OCI-LY7 (cell line): ENCODE measurements at places on chromosomes 4 and X. TPM values are rescaled to one million over a fixed set of nuclear protein-coding genes. Genes with fewer than 3 reads are reported as not detected.

DNA sequence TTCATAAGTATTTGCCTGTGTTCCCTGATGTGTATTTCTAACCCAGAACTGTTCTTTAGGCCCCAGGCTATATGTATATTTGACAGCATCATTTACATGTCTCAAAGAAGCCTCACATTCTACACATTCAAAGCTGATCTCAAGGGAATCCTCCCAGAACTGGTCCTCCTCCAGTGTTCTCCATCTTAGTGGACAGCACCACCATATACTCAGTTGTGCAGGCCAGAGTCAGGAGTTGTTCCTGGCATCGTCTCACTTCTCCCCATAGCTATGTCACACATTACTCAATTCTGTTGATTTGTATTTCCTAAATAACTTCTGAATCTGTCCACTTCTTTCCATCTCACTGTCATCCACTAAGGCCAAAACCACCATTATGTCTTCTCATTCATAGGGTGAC lies 82.8 kb upstream of the TRPC3 start:
- DNase-seq: no peak

DNA sequence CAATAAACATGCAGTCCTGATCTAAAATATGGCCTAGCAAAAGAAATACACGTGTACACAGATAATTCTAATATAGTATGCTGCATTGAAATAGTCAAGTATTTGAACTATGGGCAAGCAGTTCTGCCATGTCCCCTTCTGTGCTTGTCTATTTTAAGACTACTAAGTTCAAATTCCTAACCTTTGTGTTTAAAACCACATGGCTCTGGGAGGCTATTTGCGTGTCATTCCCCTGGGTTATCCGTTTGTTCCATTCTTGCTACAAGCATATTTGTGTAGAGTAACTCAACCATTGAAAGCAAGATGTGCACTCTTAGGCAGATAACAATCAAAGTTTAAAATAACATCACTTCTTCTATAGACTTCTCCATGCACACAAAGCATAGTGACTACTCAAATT lies 25.4 kb upstream of the TBC1D1 start:
- DNase-seq: no peak

DNA sequence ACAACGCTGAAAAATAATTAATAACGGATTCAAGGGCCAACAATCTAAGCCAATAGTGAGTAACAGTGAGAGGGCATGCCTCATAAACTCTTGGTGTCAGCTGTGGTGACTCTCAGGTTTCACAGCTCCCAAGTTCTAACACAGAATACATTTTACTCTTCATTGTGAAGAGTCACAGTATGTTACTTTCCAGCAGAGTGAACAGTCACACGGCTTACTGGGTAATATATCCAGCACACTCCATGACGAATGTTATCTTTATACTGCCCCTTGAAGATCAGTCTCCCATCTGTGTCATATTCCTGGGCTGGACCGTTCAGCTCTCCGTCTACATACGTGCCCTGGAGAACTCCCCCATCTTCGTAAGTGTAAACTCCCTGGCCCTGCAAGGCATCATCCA lies 23.1 kb downstream of the SETD7 start:
- DNase-seq: no peak

Gene BRS3
- not detected in 2 replicates for total RNA-seq

DNA sequence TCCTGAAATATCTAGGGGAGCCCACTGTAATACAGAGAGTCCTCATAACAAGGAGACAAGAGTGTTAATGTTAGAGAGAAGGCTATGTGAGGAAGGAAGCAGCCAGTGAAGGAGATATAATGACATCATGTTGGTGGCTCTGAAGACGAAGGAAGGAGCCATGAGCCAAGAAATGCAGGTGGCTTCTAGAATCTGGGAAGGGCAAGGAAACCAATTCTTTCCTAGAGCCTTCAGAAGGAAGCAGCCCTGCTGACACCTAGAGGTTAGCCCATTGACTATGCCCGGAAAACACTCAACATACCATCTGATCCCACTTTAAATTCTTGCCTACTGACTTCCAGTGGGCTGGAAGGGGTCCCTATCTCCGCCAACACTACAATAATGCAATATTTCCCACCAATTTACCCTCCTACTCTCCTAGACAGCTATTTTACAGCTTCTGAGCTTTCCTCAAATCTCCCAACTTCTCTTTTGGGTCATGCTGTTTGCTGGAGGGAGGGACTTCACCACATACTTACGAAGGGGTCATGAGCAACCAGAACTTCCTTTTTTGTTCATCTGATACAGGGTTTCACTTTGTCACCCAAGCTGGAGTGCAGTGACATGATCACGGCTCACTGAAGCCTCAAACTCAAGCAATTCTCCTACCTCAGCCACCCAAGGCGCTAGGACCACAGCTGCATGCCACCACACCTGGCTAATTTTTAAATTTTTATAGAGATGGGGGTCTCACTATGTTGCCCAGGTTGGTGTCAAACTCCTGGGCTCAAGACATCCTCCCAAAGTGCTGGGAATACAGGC lies 25.2 kb upstream of the G3BP2 start:
- peak; percentile 53 for DNase-seq

Gene RRAGB
- 11.9 and 13.2 TPM in 2 replicates for total RNA-seq

GRCh38 chr4:106695501-106696262 lies 327.1 kb upstream of the GIMD1 start:
- DNase-seq: no peak

DNA sequence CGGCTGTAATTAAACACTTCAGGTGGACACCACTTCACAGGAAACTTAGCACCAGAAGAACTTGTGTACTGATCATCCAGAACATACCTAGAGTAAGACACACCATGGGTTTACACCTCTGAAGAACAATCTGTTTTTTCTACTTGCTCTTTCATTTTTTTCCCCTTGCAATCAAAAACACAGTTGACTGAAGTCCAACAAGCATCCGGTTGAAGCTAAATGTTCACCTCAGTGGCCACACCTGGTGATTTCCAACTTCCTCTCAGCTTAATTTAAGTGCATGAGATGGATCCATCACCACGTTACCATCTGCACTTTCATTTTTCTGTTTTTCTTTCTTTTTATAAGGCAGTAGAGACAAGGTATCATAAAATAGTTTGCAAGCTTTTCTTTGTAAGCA lies 4.9 kb upstream of the TXK start:
- DNase-seq: peak; percentile 82

GRCh38 chrX:153400146-153401132 lies 711 bp downstream of the PNMA6E start:
- peak; percentile 63 for DNase-seq

DNA sequence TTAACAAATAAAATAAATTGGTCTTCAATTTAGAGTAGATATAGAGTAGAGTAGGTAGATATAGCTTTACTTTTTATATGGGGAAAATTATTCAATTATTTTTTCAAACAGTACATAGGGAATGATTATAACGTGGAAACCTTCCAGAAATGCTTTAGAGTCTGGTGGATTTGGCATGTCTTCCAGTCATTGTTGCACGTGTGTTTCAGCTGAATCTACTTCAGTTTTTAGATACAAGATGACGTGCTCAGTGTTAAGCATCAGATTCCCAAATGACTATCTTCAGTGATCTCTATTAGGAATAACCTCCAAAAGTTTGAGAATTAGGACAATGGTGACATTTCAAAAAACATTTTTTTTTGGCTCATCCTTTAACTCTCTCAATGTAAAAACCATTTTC lies 616.9 kb downstream of the ANKRD50 start:
- no peak for DNase-seq

Gene NPY1R
- not detected in 2 replicates for total RNA-seq

GRCh38 chr4:183843248-183843671 lies 61.8 kb upstream of the STOX2 start:
- DNase-seq: no peak

- DNase-seq: no peak
Measured at GRCh38 chrX:109261279-109261678, 220.6 kb downstream of the GUCY2F start.

Gene REPS2
- 3.8 and 4.0 TPM in 2 replicates for total RNA-seq

DNA sequence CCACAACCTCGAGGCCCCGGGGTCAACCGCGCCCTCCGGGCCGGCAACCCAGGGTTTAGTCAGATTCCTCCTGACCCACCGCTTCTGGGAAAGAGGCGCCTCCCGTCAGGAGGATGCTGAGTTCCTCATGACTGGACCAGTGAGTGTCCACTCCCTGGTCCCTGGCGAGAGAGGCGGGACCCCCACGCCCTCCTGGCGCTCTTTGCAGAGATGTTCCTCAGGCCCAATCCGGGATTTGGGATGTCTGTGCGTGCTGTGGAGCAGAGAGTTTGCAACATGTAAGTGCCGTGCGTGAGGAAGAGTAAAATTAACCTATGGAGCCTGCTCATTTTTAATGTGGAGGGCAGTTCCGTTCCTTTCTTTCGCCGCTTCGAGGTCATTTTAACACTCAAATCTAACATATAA lies 824 bp upstream of the UGDH start:
- peak; percentile 4 for DNase-seq

GRCh38 chr4:173934933-173935620 lies 348.4 kb downstream of the FBXO8 start:
- no peak for DNase-seq

- DNase-seq: peak; percentile 27
Measured at GRCh38 chrX:108020631-108021030, 24.2 kb upstream of the VSIG1 start.

DNA sequence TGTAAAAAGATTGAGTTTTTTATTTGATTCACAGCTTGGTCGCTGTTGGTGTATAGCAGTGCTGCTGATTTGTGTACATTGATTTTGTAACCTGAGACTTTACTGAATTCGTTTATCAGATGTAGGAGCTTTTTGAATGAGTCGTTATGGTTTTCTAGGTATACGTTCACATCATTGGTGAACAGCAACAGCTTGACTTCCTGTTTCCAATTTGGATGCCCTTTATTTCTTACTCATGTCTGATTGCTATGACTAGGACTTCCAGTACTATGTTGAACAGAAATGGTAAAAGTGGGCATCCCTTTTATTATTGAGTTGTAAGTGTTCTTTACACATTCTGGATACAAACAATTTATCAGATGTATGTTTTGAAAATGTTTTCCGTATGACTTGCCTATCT lies 76.0 kb downstream of the ADGRG4 start:
- no peak for DNase-seq

DNA sequence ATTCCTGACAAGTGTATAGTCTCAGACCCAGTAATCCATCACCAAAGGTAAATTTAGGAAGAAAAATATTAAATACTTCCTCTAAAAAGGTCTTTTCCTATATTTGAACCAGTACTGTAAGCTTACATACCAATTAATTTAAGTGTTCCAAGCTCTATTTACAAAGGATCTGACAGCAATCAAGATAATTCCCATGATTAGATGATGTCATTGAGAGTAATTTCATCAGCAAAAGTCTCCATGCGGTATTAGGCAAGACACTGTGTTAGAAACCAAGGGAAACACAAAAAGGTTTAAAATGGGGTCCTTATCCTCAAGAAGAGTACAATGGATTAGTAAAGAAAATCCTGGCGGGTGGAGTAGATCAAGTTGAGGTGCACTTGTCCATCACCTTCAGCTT lies 198.5 kb downstream of the PRDM5 start:
- DNase-seq: no peak

- no peak for DNase-seq
Measured at GRCh38 chr4:15444879-15445547, 17.2 kb downstream of the C1QTNF7 start.

- DNase-seq: no peak
Measured at GRCh38 chr4:126071346-126072333, 756.9 kb downstream of the FAT4 start.

DNA sequence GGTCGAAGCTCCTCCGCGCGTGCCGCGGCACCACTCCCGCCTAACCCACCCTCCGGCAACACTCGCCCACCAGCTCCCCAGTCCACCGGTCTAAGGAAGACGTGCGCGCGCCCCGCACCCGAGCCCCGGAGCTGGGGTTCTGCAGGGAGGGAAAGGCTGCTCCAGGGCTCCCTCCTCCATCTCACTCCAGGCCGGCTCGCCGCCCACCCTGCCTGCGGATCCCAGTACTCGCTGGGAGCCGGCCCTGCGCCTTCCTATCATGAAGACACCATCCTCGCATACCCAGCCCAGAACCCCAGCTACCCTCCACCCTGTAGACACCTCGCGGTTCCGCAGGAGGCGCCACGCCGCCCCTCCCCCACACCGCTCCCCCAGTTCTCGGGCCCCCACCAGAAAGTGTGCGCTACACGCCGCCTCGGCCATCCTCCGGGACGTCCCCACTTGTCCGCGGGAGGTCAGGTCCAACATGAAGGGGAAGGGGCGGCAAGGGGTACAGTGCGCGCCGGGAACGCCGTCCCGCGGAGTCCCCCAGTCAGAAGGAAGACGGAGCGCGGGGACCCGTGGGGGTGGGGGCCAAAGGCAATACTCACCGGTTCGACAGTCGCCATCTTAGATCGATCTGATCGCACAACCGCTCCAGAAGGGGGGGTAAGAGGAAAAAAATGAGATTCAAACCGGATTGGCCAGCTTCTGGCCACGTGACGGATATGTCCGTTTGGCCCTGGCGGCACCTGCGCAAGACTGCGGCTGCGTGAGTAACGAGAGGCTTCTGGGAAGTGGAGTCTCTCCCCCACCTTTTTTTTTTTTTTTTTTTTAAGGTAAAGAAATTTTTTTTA lies at the start of gene EIF4E:
Gene EIF4E, minus strand, starts transcription at position 629 of the 836 bp plus-strand sequence. Its CDS starts 21 bp downstream, at position 608.
- DNase-seq: peak; percentile 99

Gene XAGE2
- total RNA-seq: not detected in 2 replicates

GRCh38 chr4:122826553-122827257 lies at the start of gene FGF2:
Gene FGF2, plus strand, starts transcription at chr4:122826831. Its CDS starts 344 bp downstream, at chr4:122827175.
- DNase-seq: no peak

DNA sequence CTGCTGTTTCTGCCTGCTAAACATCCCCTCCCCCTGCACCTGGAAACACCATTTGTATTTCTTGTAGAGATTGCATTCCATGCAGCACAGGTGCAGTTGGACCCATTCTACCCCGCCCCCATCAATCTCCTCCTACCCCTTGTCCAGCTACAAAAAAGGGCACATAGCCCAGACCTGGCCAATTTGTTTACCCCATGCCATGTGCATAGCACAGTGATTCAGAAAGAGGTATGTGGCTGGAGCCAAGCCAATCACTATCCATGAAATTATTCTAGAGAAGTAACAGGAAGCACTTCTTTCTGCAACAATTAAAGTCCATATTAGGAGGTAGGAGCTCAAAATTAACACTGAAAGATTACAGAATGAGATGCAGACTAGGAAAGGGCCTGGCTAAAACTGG lies 20.2 kb upstream of the TMEM184C start:
- DNase-seq: no peak

DNA sequence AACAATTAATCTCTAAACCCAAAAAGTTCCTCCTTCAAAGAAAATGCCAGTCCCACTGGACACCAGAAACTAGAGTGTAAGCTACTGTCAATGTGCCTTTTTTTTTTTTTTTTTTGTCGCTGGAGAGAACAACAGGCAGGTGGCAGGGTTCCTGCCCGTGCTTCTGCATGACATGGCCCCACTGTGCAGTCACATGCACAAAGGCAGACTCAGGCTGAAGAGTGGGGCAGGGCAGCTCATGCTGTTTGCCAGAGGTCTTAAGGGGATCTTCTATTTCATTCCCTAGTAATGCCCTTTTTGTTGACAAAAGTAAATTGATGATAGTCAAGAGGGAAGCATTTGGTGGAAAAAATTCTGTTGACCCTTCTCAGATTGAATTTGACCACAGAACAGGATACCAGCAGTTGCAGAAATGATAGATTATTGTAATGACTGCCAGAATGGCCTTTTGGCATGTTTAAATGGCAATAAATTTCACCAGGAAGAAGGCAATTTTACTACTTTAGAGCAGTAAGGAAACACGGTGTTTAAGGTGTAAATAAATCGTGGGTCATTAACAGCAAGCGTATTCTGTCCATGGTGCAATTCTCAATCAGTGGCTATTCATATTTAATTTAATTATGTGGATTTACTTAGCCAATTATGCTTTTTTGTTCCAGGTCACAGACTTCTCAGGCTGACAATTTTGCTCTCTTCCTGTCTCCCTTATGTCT lies 80.9 kb downstream of the NKX6-1 start:
- no peak for DNase-seq

Gene SATL1
- total RNA-seq: 0.17 TPM in 1 of 2 replicates, not detected in the other

Gene MAOA
- total RNA-seq: 0.09 TPM in 1 of 2 replicates, not detected in the other

- no peak for DNase-seq
Measured at GRCh38 chr4:161172396-161173026, 991.3 kb downstream of the FSTL5 start.

Gene YY2
- total RNA-seq: 2.2 and 3.7 TPM in 2 replicates
